NCI-H1417 (cell line): ENCODE measurements at places on chromosomes 3 and 15.

DNA sequence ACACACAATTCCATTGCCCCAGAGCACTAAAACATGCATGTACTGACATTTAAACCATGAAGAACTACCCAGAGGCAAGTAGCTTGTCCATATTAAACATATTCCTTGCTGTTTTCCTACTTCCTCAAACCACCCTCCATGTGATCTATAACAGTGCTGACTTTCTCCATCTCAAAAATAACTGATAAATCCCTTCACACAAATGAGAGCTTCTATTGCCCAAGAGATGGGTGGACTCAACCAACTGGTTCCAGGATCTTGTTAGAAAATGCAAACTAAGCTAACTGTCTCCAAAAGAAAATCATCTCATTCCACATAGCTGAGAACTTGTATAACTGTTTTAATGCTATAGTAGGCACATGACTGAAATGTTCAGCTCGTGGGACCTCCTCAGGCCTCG, 29.6 kb downstream of the DCLK3 start:
- DNase-seq, result no peak

- no peak for DNase-seq
These were observed 44.4 kb upstream of the B3GALNT1 start for GRCh38 chr3:161149529-161149928.

DNA sequence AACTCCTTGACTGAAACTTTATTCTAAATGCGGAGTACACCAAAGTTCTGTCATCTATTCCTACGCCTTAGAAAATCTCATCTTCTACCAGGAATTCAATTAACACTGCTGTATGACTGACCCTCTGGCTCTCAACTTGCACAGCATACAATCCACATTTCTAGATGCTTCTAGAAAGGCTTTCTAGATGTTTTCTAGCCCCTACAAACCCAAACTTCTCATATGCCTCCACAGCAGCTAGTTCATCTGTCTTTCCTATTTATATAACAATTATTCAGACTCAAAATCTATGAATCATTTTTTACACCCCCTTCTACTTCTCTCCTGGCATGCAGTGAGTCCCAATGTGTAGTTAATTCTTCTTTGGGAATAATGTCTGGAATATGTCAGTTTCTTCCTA, 13.2 kb downstream of the INO80 start:
- no peak for DNase-seq

DNA sequence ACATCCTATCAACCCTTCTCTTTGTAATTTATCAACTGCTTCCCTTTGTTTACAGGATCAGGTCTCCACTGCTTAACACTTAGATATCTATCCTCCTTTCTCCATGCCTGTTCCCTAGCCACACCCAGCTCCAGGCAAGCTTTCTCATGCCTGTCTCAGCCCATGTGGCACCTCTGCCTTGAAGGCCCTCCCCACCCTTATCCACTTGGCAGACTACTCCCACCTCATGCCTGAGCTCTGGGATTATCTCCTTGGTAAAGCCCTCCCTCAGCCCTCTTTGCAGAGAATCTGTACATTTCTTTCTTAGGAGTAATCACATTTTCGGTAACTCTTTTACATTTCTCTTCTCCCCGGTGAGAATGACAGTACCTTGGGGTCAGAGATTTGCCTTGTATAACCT, 96.0 kb downstream of the ATP1B3 start:
- no peak for DNase-seq

GRCh38 chr3:65928110-65928509, 110.6 kb downstream of the MAGI1 start:
- no peak for DNase-seq

- DNase-seq, result no peak
These were observed 3.6 kb upstream of the SOX14 start for GRCh38 chr3:137760341-137761098.

GRCh38 chr15:59997070-59997701, 6.9 kb upstream of the FOXB1 start:
- peak; percentile 96 for DNase-seq

DNA sequence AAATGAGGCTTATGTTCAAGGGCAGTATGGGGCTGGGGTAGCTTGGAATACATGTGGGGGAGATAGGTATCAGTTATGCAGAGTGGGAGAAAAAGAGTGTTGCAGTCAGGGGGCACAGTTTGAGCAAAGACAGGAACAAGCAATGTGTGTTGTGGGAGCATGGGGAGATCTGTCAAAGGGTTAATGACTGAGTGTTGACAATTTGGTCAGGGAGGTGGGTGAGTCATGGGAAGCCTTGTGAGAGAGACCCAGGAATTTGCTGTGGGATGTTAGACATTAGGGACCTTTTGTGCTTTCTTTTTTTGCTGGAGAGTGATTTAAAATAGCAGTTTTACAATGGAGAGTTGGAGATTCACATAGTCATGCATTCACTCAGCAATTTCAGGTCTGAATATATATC, 221.6 kb upstream of the NR2E3 start:
- DNase-seq, result no peak

DNA sequence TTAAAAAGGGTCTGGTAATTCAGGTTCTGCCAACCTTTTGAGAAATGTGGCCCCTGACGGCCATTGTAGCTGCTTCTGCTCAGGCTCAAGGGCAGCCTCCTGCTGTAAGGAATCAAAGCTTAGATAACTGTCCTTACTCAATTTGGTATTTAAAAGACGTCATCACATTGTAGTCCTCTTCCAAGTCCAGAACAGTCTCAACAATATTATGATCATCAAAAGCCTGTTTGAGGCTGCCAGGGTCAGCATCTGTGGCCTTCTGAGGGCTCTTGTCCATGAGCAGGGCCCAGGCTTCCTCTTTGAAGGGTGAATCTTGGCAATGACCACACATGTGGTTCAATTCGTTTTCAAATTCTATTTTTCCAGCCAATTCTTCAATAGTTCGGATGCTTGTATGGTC, 6.0 kb downstream of the C3orf62 start:
- DNase-seq, result no peak

DNA sequence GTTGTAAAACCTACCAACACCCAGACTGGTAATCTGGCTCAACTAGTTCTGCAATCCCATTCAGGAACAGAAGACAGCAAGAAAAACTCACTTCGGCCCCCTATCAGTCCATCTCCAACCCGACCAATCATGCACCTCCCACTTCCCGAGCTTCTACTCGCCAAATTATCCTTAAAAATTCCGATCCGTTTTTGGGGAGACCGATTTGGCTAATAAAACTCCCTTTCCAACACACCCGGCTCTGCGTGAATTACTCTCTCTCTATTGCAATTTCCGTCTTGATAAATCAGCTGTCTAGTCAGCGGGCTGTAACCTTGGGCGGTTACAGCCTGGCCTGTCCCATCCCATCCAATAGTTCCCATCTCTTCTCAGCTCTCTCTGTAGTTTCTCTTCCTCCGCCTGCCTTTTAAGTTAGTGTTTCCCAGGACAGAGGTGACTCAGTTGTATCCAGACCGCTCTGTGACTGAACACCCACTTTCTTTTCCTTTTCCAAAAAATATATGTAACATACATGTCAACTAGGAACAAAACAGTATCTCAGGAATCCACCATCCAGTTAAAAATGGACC, 780 bp upstream of the ACAD9 start:
- no peak for DNase-seq
